ENCODE measurements at places on chromosomes 12 and 14. TPM values are rescaled to one million over a fixed set of nuclear protein-coding genes. Genes with fewer than 3 reads are reported as not detected.

CRACR2A gene
- 19.5 TPM for total RNA-seq

DNA sequence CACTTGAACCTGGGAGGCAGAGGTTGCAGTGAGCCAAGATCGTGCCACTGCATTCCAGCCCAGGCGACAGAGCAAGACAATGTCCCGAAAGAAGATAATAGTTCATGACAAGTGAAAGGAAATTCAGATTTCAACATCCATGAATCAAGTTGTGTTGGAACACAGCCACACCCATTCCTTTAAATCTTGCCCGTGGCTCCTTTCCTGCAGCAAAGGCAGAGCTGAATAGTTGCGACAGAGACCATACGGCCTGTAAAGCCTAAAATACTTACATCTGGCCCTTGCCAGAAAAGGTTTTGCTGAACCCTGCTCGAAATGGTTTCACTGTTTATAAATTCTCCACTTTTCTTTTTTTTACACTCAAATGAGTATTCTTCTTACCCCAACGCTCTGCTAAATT lies 17.7 kb upstream of the ITPK1 start:
- DNase-seq: no peak

AMDHD1 gene
- total RNA-seq: 0.07 TPM

DNA sequence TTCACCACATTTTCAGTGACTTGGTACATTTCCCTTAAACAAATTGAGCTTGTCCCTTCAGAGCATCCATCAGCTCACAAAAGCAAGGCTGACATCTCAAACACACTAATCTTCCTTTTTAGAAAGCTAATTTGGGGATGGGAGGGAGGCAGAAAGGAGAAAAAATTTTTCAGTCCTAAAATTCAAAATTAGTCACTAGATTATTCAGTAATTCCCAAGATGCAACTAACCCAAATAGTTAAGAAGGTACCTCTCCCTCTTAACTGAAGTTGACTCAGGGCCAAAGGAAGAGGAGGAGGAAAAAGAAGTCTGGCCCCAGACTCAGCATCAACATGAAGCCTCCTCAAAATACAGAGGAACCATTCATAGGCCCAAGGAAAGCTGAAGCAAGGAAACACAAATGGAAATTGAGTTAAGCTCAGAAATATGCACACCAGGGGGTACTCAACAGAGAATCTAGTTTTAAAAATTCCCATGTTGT lies 21.7 kb downstream of the CBX5 start:
- DNase-seq: no peak

KITLG gene
- 23.4 TPM for total RNA-seq

- DNase-seq: no peak
Measured at GRCh38 chr12:62371661-62372060, 95.0 kb upstream of the MON2 start.

GRCh38 chr12:76069339-76069738 lies 15.1 kb downstream of the NAP1L1 start:
- no peak for DNase-seq

PTGDR gene
- total RNA-seq: not detected

GRCh38 chr14:97705976-97706375 lies 908.8 kb downstream of the VRK1 start:
- DNase-seq: no peak

- no peak for DNase-seq
Measured at GRCh38 chr12:113857371-113857770, 108.8 kb downstream of the RBM19 start.

GZMH gene
- not detected for total RNA-seq

DNA sequence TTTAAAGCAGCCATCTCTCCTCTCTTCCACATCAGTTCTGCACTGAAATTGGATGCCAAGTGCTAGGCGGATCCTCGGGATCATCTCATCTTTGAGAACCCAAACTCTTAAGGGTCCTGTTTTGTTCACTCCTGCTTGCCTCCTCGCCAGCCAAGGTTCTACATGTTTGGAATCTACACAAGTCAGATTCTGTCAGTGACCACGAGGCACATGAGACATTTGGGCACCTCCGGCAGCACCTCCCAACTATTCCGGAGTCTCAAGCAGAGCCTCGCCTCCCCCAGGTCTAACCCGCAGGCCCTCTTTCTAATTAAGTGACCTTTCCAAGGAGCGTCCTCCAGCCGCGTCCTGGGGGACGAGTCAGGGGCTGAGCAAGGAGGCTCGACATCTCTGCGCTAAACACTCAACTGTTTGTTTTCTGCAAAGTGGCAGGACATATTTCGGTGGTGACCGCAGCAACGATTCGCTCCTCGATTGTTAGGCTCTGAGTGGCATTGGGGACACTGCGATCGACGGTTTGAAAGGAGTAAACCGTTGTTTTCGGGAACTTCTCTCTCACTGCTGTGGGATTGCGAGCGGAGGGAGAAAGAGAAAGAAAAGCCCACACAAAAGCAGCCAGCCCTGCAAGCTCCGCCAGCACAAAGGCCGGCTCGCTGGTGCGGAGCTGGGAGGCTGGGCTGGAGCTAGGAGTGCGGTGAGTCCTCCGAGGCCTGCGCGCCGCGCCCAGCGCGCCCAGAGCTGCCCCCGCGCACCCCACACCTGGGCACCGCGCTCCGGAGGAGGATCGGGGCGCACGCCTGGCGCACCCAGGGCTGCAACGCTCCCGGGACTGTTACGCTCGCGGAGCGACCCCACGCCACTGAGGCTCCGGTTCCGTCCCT lies 640 bp downstream of the ARMH4 start:
- DNase-seq: no peak

DNA sequence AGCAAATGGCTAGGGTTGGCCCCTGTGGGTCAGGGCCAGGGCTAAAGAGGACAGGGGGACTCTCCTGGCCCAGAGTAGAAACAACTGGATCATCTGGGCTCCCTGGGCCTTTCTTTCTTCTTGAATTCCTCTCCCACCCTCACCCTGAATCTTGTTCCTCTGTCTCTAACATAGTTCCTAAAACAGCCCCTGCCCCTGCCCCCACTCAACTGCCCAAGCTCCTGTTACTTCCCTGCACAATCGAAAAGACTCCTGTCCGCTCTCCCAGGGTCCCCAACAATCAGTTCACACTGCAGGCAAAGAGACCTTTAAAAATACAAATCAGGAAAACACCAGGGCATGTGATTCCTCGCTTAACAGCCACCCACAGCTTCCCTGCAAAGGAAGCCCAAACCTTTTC lies 18.0 kb upstream of the ANKRD33 start:
- DNase-seq: no peak
